ENCODE measurements at places on chromosomes 7 and 10.
A peak's percentile ranks its signal among the peaks of the same experiment; 100 is the strongest.

DNA sequence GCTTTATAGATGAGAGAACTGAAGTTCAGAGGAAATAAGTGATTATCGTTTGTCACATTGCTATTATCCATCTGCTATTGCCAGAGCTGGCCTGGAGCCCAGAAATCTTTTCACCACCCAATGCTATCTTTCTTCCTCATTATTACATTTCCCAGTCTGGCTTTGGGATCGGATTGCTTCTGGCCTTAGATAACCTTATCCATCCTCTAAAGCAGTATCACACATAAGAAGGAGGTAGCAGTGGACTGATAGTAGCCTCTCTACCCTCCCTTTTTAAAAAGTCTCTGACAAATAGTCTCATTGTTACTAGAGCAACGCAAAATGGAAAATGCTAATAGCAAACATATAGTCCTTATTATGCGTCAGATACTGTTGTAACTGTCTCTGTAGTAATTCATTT lies 1.3 kb upstream of the CLDN12 start:
- DNase-seq, result no peak

DNA sequence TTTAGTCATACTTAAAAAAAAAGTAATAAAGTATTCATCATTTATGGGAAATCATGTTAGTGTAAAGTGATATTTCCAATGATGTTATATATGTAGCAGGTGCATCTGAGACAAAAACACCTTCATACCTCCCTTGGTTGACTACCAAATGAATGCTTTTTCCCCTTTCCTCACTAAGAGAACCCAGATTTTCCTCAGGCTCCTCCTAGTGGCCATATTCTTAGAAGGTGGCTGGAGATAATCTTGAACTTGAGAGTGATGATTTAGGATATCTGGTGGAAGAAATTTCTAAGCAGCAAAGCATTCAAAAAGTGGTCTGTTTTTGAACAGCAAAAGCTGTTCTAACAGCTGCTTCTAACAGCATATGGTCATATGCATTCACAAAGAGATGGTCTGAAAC lies 16.8 kb upstream of the DNAH11 start:
- no peak for DNase-seq

GRCh38 chr7:18231854-18232253 lies 204.2 kb upstream of the PRPS1L1 start:
- DNase-seq, result no peak

GRCh38 chr10:60794953-60795352 lies 16.7 kb downstream of the CDK1 start:
- DNase-seq, result no peak

DNA sequence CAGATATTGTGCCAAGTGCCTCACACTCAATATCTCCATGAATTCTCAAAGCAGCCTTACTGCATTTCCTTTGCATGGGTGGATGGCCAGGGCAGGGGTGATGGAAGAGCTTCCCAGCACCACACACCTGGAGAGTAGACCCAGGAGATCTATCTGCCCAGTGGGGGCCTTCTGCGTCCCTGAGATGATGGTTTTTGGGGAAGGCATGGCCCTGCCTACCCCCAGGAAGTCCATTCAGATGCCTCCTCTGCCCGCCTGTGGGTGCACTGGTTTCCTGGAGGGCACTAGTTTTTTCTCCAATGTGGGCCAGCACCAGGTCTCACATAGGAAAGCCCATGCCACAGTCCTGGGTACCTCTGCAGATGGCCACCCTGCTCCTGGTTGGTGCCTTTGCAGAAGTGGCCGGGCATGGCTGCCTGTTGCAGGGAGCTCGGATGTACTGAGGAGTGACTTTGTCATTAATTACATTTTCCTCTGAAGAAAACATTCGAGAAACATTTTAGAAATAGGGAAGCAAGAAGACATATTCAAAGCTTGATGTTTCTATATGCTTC lies 28.2 kb upstream of the ZNF488 start:
- DNase-seq, result no peak

- DNase-seq, result no peak
These were observed 40.8 kb downstream of the RGS10 start for GRCh38 chr10:119501690-119502089.

- DNase-seq, result no peak
These were observed 54.5 kb downstream of the PARD3 start for GRCh38 chr10:34760606-34761005.

- no peak for DNase-seq
These were observed 219.0 kb downstream of the PTEN start for GRCh38 chr10:88082391-88082790.

GRCh38 chr10:124259139-124259825 lies 159.4 kb downstream of the OAT start:
- DNase-seq, result peak; percentile 83

- no peak for DNase-seq
These were observed 12.6 kb upstream of the PRPS1L1 start for GRCh38 chr7:18040196-18040595.

- DNase-seq, result no peak
These were observed 8.0 kb downstream of the SEPHS1 start for GRCh38 chr10:13340068-13340467.

DNA sequence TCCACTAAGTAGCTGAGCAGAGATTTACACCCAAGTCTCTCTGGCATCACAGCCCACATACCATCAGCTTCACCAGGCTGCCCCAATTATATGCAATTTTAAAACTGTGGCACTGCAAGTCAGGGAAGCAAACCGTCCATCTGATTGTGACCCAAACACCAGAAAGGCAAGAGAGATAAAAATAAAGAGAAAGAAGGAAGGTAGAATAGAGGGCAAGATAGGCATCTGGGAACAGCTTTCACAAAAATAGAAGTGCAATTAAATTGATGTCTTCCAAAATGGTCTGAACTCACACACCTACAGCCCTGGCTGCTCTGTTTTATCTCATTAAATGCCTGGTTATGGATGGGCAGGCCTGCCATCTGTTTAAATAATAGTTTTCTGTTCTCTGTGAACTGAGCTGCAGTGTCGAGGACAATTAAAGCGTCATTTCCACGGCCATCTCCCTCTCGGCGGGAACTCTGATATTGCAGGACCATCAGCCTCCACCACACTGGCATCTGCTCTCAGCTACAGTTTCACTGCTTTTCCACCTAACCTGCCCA lies 509.1 kb downstream of the INHBA start:
- no peak for DNase-seq

GRCh38 chr10:70137927-70138883 lies 5.6 kb upstream of the AIFM2 start:
- DNase-seq, result no peak

GRCh38 chr10:266974-267425 lies 131.7 kb downstream of the ZMYND11 start:
- no peak for DNase-seq

DNA sequence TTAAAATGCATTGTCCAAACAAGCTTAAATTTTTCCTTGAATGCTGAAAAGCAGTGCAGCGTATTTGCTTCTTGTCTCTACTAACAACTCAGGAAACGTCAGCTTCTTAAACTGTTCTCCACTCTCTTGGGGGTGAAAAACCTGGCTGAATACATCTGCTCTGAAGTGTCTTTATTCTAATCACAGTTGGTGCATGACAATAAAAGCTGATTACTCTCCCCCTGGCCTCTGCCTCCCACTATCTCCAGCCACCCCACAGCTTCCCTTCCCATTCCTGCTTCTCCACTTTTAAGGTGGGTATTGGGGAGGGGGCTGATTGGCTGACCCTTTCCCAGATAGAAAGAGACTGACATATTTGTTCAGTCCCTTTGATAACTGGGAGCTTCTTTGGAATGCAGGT lies 456.0 kb downstream of the SORCS1 start:
- DNase-seq, result no peak

DNA sequence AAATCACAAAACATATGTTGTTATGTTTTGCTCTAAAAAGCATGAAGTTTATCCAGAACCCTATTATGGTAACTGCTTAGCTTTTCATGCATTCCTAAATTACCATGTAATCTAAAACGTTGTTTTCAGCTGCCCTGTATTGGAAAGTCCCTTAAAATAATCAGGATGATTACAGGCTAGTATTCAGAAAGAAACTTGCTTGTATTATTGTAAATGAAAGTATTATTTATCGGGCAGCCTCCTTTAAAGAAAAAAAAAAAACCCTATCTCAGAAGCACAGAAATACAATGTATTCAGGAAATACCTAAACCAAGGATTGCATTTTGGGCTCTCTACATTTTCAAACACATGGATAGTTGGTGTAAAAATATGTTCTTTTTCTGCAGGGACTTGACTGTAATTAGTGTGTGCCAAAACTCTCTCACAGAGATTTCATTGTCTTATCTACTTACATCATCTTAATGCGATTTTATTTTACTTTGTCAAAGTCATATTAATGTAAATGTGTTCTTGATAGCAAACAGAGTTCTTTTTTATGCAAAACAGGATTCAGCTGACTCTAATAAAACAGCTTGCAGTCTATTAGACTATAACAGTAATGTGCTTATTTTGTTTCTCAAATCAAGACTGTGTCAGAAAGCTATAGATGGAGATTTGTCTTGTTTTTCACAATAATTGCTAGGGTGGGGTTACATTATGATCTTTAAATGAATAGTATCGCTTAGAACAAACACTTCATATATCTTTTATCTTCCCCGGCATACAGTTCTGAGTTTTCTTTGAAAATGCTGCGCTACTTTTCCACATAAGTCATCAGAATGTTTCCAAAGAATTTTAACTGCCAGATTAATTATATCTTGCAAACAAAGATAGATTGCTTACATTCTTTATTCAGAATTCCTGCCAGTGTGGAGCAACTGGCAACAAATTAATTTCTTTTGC lies 65.3 kb upstream of the ARID5B start:
- no peak for DNase-seq

DNA sequence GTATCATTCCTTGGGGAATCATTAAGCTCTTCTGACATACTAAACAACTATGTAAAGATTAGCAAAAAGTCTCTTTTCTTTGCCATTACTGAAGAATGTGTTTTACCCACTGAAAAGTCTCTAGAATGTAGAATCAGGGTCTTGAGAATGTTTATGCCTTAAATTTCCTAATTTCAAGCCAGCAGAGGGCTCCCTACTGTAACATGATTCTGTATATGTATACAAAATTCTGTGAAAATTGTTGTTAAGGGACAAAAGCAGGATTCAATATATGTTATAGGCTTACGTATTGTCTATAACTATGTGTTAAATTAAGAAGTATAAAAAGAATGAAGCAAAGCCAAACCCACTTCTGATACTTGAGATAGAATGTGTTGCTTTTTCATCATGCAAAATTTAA lies 296.9 kb upstream of the DGKB start:
- no peak for DNase-seq

- no peak for DNase-seq
These were observed 90.0 kb downstream of the NPTX2 start for GRCh38 chr7:98707076-98707475.

GRCh38 chr7:100157334-100158228 lies 942 bp downstream of the TRAPPC14 start:
- no peak for DNase-seq

- no peak for DNase-seq
These were observed 191.2 kb upstream of the PRSS1 start for GRCh38 chr7:142557971-142558582.

- no peak for DNase-seq
These were observed 76.0 kb downstream of the TYW1B start for GRCh38 chr7:72751978-72752377.

GRCh38 chr10:112962343-112962742 lies 12.3 kb downstream of the TCF7L2 start:
- no peak for DNase-seq

DNA sequence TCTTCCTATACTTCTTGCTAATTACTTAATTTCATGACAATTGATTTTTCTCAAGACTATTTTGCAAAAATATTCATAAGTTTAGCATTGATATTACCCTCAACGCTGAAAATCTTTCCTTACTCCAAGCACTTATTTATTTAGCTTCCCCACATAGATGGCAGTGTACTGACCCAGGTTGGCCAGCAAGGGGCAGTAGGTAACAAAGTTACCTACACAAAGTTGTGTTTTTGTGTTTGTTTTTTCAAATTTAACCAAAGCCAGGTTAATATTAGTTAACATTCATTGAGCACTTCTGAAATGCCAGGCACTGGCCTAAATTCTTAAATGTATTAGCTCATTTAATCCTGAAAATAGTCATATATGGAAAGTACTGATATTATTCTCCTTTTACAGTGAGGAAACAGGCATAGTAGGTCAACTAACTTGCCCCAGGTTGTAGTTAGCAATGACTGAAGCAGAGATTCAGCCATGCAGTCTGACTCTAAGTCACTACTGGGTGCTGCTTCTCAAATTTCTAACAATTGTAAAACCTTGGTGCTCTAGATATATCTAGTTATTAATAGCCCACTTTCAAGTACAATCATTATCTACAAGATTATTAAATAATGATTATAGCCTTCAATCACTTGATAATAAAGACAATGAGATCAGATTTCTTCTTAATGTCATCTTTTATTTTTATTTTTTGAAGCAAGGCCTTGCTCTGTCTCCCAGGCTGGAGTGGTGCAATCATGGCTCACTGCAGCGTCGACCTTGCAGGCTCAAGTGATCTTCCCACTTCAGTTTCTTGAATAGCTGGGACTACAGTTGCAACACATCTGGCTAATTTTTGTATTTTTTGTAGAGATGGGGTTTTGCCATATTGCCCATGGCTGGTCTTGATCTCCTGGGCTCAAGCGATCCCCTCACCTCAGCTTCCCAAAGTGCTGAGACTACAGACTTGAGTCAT lies 5.8 kb upstream of the GGCT start:
- no peak for DNase-seq

DNA sequence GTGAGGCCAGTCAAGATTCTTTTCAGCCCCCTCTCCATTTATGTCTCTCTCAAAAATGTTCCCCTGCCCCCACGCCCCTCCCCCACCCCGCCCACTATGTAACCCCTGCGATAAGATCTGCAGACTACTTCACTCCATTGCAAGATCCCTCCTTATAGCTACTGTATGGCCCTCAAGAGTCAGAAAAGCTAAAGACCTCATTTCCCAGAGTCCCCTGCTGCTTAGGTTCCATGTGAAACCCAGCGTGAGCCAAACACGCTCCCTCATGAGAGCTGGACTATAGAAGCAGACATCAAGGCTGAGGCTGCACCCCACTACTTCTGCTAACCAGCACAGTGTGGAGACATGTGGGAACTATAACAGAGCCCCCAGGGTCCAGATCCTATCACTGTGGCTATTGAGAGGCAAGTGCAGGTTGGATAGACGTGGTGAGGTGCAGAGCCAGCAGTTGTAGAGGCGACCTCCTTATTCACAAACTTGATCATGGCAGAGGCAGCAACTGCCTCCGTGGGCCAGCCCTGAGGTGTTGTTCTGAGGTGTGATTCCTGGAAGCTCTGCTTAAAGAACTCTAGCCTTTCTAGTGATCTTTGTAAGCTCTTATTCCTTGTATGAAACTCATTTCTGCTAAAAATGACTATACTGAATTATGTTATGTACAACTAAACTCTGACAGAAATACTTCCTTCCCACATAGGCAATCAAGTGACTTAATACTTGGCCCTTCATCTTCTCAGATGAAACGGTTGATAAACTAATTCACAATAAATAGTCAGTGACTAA lies 117.0 kb upstream of the ARID5B start:
- DNase-seq, result no peak

Measured in mesenteric fat pad (tissue), 1 donor.